ENCODE measurements at places on chromosomes 1 and 21.

GRCh38 chr1:161885759-161886158 is 119.6 kb downstream of the ATF6 start:
- no peak for DNase-seq

GRCh38 chr1:35603468-35603867 is 30.4 kb downstream of the TFAP2E start:
- DNase-seq: no peak

DNA sequence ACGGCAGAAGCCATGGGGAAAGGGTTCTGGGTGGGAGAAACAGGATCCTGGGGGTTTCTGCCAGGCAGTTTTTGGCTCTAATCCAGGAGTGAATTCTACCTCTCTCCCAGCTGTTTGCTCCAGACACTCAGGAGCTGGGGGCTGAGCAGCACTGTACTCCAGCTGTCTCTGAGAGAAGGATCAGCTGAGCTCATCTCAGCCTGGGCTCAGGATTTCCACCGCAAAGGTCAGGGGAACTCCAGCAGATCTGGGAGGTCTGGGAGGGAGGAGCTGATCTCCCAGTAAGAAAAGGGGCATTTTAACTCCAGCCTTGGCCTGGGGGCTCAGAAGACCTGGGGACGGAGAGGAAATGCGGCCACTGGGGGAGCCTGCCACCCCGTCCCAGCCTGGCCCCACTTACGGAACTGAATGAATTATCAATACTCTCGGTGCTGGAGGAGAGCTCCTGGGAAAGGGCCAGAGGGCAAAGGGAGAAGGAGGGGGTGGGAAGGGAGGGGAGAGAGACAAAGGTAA is 17.3 kb downstream of the PI4KB start:
- DNase-seq: no peak

- DNase-seq: no peak
Observed at GRCh38 chr1:214102907-214103306, 115.1 kb downstream of the PROX1 start.

DNA sequence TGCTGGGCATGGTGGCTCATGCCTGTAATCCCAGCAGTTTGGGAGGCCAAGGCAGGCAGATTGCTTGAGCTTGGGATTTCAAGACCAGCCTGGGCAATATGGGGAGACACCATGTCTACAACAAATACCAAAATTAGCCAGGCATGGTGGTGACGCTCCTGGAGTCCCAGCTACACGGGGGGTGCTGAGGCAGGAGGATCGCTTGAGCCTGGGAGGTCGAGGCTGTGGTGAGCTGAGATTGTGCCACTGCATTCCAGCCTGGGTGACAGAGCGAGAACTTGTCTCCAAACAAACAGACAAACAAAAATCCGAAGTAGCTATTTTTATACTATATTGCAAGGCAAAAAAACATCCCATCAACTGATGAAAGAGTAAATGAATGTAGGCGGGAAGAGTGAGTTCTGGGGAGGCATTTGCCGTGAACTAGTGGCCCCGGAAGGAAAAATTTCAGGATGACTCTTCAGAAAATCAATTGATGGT is 40.6 kb downstream of the NCMAP start:
- DNase-seq: no peak

GRCh38 chr1:26403656-26404055 is 7.0 kb upstream of the LIN28A start:
- DNase-seq: no peak

GRCh38 chr1:243264717-243265116 is 8.9 kb downstream of the SDCCAG8 start:
- DNase-seq: no peak

DNA sequence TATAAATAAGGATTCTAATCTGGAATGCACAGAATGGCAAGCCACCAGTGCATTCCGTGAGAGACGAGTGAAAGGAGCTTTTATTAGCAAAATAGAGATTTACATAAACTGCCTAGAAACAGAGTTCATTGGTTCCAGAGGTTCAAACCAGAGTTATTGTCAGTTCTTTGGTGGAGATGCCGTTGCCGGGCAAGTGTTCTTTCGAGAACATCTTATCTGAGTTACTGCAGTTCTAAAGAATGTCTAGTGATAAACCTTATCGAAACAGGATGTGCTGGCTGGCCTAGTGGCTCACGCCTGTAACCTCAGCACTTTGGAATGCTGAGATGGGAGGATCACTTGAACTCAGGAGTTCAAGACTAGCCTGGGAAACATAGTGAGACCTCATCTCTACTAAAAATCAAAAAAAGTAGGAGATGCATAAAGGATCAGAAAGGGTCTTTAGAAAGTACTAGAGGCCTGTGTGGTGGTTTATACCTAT is 19.9 kb upstream of the EVI5 start:
- peak; percentile 65 for DNase-seq

DNA sequence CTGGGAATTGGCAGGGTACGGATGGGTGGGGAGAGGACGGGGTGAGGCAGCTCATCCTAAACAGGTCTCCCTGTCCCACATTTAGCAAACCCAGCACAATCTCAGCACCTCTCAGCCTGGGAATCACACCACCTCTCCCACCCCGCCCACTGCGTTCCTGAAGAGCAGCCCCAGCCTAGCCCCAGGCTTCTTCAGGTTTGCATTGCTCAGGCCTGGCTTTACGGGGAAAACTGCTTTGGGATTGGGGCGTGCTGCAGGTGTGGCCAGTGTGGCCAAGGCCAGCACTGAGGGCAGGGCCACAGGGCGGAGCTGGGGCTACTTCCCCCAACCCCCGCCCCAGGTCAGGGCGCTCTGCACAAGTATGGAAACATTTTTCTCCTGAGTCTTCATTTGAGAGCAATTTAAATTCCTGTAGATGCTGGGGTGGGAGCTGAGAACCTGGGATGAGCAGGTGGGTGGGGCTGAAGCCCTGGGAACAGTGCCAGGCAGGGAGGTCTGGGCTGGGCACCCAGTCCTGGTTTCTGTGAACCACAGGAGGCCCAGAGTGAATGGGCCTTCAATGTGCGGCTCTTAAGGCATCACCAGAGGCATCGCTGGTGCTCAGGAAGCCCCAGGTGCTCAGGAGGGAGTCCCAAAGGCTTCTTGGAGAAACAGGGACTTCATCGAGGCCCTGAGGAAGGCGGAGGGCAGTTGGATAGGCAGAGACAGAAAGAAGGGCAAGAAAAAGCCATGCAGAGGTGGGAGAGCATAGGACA is 24.1 kb downstream of the TNNT2 start:
- no peak for DNase-seq

DNA sequence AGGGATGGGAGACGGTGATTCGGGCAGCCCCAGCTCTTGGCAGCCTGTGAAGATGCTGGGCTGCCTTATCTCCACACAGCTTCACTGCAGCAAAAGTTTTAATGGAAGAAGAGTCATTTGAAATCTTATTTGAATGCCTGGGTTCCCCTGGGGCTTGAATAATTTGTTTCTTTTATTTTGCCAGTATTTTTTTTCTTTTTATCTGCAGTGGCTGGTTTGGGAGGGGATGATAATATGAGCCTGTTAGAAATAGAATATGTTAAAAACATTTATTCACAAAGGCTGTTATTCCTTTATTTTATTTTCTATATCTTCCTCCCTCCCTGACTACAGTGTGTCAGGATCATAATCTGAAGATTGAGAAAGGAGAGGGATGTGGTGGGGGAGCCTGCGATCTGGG is 103.4 kb downstream of the ARHGEF10L start:
- no peak for DNase-seq

DNA sequence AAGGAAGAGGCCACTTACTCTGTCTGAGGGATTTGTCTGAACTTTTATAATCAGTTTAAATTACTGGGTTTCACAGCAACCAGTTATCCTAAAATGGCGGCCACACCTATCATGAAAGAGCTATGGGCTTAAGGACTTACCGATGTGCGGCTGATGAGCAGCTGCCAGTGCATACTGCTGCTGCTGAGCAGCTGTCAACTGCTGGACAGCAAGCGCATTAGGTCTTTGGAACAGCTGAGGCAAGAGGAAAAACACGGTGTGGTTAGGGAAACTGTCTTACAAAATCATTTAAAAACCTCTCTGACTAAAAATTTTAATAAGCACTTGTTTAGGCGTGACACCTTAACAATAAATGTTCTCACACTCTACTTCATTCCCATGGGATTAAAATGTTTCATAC is 72.6 kb upstream of the SDC3 start:
- no peak for DNase-seq

DNA sequence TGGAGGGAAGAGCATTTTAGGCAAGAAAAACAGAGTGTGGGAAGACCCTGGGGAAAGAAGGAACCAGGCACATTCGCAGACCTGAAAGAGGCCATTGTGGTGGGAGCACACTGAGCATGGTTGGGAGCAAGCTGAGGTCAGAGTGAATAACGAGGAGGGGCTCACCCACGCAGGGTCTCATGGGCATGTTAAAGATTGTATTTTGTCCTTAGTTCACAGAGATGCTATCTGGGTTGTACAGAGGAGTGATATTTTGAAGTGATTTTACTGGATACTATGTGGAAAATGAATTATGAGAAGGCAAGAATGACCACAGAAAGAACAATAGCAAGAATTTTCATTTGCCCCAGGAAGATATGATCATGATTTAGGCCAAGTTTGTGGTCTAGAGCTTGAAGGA is 578.3 kb upstream of the NR5A2 start:
- no peak for DNase-seq

GRCh38 chr21:28227881-28228635 is 764.6 kb downstream of the LTN1 start:
- no peak for DNase-seq

DNA sequence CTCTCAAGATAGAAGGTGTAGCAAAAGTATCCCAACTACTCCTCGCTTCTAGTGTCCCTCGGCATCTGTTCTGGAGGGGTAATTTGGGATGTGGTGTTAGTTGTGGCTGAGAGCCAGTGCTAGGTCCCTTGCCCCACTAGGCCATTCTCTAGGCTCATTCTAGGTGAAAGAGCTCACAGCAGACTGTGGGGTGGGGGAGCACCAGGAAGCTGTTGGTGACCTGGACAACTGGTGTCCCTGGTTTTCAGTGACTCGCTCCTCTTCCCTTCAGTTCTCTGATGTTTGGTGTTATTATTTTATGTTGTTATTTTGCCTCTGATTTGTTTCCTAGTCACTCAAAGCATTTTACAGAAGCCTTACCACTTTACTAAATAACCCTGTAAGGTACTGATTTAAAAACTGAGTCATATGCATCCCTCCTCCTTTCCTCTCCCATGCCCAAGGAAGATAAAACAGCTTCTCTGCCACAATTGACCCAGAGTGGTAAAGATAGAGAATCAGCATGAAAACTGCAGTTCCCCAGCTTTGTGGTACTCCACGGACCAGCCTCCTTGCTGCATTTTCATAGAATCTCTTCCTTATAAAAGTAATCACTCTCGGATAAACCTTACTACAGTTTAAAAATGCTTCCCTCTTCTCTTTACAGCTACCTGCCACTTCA is 14.1 kb downstream of the DYRK3 start:
- no peak for DNase-seq

DNA sequence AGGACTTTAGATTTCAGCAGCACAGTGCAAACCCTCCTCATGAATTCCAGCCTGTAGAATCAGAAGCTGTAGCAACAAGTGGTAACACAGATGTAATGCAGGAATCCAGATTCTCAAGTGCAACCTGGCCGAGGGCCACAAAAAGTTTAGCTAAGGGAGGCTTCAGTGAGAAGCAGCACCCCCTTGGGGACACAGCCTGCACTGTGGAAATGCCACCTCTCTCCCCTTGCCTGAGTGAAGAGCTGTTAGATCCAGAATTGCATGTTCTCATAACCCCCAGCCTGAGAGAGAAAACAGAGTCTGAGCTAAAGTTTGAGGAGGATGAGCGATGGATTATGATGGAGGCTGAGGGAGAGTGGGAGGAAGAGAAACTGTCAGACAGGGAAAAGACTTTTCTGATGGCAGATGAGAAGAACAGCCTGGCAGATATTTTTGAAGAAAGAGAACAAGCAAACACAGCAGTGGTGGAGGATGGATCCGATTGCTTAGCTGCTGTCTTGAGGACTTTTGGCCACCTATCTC is 80.5 kb upstream of the BMP8A start:
- peak; percentile 35 for DNase-seq
